ENCODE measurements at places on chromosomes 6 and 20.

DNA sequence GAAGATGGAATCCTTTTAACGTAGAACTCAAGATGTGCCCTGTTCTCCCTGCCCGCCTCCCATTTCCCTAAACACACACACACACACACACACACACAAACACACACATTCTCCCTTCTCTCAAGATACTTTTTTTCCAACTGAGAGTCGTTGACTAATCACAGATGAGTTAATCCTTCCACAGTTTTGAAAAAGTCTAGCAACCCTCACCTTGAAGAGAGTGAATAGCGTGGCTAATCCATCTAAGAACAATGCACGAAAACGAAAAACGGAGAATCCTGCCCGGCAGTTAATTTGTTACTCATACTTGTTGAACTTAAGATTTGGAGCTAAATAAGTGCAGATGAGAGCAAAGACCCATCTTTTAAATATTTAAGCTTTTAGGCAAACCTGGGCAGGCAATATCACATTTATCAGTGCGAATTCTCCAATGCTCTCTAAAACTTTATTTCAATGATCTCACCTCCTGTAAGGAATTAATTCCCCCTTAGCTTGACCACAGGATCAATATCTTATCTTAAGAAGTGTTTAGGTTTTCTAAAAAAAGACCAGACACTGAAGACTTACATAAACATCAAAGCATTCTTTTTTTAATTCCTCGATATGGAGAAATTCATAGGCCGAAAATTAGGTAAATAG, 1.1 kb downstream of the AGPAT4 start:
- DNase-seq, result no peak

DNA sequence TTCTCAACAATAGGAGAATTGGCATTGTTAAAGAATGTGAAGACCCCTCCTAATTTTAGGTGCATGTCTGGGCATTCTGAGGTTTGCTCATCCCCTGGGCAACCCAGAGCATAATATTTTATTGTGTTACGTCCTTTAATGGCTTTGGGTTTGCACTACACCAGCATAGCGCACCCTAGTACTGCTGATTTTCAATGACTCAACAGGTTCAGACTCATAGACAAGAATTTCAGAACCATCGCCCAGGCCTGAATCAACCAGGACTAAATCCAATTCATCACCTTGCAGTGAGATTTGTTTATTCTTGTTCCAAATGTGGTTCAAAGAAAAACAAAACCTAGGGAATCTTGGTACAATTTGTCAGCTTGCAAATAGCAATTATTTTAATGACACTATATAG, 137.8 kb upstream of the PHACTR1 start:
- no peak for DNase-seq

DNA sequence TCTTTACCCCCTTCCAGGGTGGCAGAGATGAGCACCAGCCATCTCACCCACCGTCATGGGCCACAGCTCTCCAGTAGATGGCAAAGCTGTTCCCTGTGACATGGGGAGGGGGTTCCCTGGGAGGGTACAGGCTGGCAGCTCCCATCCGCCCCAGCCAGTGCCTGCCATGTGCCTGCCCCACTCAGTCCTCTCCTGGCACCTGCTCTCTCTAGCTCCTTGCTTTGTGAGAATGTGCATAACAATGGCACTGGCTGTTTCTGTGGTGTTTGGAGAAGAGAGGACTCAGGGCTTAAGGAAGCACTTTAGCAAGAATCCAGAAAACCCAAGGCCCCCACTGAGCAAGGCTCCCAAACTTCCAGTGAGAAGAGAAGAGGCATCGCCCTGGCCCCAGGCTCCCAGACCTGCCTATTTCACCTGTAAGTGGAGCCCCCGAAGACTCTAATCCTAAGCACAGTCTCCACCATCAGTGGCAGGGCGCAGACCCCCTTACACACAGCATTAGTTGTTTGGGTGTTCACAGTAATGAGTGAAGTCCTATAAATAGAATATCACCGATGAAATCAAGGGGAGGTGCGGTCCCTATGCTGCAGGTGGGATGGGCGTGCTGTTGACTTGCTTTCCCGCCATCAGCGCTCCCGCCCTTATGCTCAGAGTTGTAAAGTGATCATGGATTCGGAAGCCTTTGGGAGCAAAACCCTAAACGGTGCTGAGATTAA, 110.2 kb downstream of the AGPAT4 start:
- DNase-seq, result no peak

DNA sequence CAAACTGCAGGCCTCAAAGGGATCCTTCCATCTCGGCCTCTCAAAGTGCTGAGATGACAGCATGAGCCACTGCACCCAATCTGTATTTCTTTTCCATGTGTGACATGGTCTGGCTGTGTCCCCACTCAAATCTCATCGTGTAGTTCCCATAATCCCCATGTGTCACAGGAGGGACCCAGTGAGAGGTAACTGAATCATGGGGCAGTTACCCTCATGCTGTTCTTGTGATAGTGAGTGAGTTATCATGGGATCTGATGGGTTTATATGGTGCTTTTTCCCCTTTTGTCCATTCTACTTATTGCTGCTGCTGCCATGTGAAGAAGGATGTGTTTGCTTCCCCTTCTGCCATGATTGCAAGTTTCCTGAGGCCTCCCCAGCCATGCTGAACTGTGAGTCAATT, 10.3 kb upstream of the BRPF3 start:
- DNase-seq, result no peak

GRCh38 chr6:137903933-137904821, 37.1 kb downstream of the TNFAIP3 start:
- peak; percentile 77 for DNase-seq

GRCh38 chr20:35173576-35174192, 1.8 kb downstream of the PROCR start:
- no peak for DNase-seq

DNA sequence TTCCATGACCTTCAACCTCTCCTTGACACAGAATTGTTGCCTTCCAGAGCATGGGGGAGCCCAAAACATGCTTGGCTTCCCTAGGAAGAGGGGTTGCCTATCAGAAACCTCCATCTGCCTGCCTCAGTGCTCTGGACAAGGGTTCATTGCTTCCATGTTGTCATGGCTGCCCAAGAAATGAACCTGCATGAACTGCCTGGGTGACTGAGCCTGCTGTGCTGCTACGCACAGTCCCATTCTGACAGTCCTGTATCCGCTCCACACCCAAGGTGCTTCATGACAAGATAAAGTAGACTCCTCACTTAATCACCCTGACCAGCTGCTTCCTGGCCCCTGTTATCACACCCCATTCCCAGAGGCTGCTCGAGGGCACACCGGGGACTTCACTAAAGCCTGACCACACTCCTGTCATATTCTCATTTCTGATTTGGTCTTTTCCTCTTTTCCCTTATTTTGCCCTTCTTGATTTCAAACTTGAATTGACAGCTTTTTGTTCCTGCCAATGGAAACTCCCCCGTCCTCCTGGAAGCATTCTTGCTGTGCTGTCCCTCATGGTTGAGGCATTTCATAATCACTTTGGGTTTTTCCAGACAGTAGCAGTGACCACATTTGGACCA, 31.9 kb downstream of the GMPR start:
- peak; percentile 95 for DNase-seq

DNA sequence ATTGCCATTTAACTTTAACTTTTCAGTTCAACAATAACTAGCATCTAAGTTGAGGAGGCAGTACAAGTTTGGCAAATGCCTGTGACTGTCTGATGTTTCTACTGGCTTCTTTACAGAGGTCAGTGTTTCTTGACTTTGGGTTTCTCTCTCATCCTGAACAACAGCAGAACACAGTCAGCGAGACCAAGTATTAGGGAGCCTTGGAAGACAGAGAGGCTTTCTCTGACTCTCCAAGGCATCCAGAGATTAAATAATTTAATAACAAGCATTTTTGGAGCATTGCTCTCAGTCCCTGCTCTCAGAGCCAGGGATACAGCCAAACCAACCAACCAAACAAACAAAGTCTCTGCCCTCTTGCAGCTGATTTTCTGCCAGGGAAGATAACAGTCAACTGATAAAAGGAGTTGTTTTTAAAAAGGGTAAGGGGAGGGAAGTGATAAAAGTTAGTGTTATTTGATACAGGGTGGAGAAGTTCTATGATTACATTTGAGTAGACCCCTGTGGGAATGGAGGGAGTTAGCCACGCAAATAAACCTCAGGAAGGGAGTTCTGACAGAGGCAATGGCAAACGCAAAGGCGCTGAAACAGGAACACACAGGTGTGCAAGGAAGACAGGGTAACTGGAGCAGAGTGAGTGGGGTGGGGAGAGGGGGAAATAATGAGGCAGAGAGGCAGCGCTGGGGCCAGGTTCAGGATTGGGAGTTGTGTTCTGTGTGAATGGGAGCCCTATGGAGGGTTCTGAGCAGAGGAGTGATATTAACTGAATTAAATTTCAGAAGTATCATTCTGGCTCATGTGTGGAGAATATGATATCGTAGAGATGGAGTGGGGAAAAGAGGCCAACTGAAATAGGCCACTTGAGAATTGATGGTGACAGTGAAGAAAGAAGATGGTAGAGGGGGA, 55.2 kb downstream of the SEL1L2 start:
- DNase-seq, result no peak

DNA sequence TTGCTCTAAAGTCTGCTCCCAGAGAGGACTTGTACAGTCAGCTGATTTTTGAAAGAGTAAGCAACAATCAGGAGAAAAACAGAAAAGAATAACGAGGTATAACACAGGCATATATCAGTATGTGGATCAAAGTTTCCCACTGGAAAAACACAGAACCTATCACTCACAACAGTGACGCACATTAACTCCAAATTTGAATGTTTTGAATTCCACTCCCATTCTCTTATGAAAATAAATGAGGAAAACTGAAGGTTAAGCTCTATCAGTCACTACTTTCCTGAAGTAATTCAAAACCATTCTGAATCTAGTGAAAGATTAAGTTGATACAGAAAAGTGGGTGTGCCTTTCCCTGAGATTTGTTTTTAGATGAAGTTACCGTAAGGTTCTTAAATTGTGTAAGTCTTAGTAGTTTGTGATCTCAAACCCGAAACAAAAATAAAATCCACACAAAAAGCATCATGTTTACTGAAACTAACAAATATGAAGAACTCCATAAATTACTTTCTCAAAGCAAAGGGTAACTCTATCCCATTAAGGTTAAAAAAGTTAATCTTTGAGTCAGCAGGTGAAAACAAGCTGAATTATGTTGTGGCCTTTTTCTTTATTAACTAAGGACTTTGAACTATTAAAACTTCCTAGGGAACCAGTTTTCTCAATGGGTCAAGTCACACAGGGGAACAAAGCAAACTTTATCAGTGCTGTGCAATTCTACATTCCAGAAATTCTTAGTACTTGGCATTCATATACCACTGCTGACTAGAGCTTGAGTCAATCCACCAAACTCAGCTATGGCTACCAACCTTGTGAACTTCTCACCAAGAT, 115.7 kb downstream of the OGFRL1 start:
- DNase-seq, result no peak
